Adipose tissue (tissue), 3 donors: ENCODE measurements at places on chromosomes 13 and 19. TPM values are rescaled to one million over a fixed set of nuclear protein-coding genes. Genes with fewer than 3 reads are reported as not detected.

ADGRE1 gene
- polyA plus RNA-seq, result 0.13 TPM

CNMD gene
- polyA plus RNA-seq, result not detected

REXO1 gene
- 11.0 TPM for polyA plus RNA-seq

ZNF528 gene
- polyA plus RNA-seq, result 4.3 TPM

PROZ gene
- polyA plus RNA-seq, result not detected

SLC10A2 gene
- not detected for polyA plus RNA-seq

GPALPP1 gene
- polyA plus RNA-seq, result 10.1 TPM

CABP5 gene
- polyA plus RNA-seq, result not detected

DMKN gene
- 15.3 TPM for polyA plus RNA-seq

ZNF626 gene
- polyA plus RNA-seq, result 5.0 TPM

KIR2DL4 gene
- polyA plus RNA-seq, result not detected

KLF2 gene
- polyA plus RNA-seq, result 54.7 TPM

HAUS8 gene
- polyA plus RNA-seq, result 9.0 TPM

PLVAP gene
- polyA plus RNA-seq, result 73.0 TPM

MBD3L2 gene
- polyA plus RNA-seq, result not detected

EDNRB gene
- 82.1 TPM for polyA plus RNA-seq

ZBTB32 gene
- not detected for polyA plus RNA-seq
